Astrocyte (in vitro differentiated cells and primary cell): ENCODE measurements at places on chromosomes 6 and 20. TPM values are rescaled to one million over a fixed set of nuclear protein-coding genes. Genes with fewer than 3 reads are reported as not detected.

The KHDC1L gene
- not detected in 2 replicates for total RNA-seq

The STX16 gene
- total RNA-seq: 54.3 and 59.3 TPM in 2 replicates

The PI16 gene
- total RNA-seq: not detected in 2 replicates

The SIM1 gene
- total RNA-seq: not detected in 2 replicates

The ZBP1 gene
- not detected in 2 replicates for total RNA-seq

The CD83 gene
- 1.6 and 1.8 TPM in 2 replicates for total RNA-seq

The C6orf15 gene
- 4.6 and 6.4 TPM in 2 replicates for total RNA-seq

The IL20RA gene
- 0.07 and 0.17 TPM in 2 replicates for total RNA-seq

The HSPA12B gene
- not detected in 2 replicates for total RNA-seq

The SLC9A8 gene
- 6.2 and 6.9 TPM in 2 replicates for total RNA-seq

The SIGLEC1 gene
- total RNA-seq: not detected in 2 replicates

The PRPF6 gene
- 52.3 and 52.6 TPM in 2 replicates for total RNA-seq

The KCNK16 gene
- not detected in 2 replicates for total RNA-seq

The MUC21 gene
- not detected in 2 replicates for total RNA-seq

The C6orf141 gene
- 0.55 and 4.6 TPM in 2 replicates for total RNA-seq

The PTGIS gene
- total RNA-seq: 1.9 and 3.1 TPM in 2 replicates

The IL17F gene
- total RNA-seq: not detected in 2 replicates

The SSR1 gene
- total RNA-seq: 289 and 310 TPM in 2 replicates

The ABHD16A gene
- total RNA-seq: 34.3 and 38.3 TPM in 2 replicates

The ZFP57 gene
- 0.36 and 0.50 TPM in 2 replicates for total RNA-seq

The TFAP2D gene
- not detected in 2 replicates for total RNA-seq

The DUSP15 gene
- 1.2 and 3.1 TPM in 2 replicates for total RNA-seq

The ID1 gene
- 73.7 and 76.7 TPM in 2 replicates for total RNA-seq

The ZSCAN23 gene
- 3.0 and 4.8 TPM in 2 replicates for total RNA-seq

The LHFPL5 gene
- total RNA-seq: not detected in 2 replicates

The NCOA3 gene
- 30.5 and 31.0 TPM in 2 replicates for total RNA-seq

The PLG gene
- 0.16 TPM in 1 of 2 replicates, not detected in the other for total RNA-seq

The COL9A3 gene
- 43.0 and 54.3 TPM in 2 replicates for total RNA-seq

The TNFRSF21 gene
- total RNA-seq: 214 and 244 TPM in 2 replicates

The DACT2 gene
- 0.20 TPM in 1 of 2 replicates, not detected in the other for total RNA-seq

The TRAPPC3L gene
- total RNA-seq: not detected in 2 replicates

The MAK gene
- total RNA-seq: 0.05 TPM in 1 of 2 replicates, not detected in the other

The EFCAB8 gene
- total RNA-seq: 0.41 and 0.65 TPM in 2 replicates

The PPP1R16B gene
- total RNA-seq: 0.41 and 0.68 TPM in 2 replicates

The DDO gene
- total RNA-seq: not detected in 2 replicates

The LTA gene
- total RNA-seq: not detected in 2 replicates

The PGC gene
- total RNA-seq: not detected in 2 replicates

The HFE gene
- total RNA-seq: 5.7 and 7.7 TPM in 2 replicates

The RAB44 gene
- 0.14 and 0.16 TPM in 2 replicates for total RNA-seq

The EPHA7 gene
- total RNA-seq: 0.55 and 0.82 TPM in 2 replicates

The MRPS26 gene
- total RNA-seq: 27.3 and 29.0 TPM in 2 replicates

The WTAP gene
- 84.7 and 93.8 TPM in 2 replicates for total RNA-seq

The ADGRF4 gene
- total RNA-seq: 1.2 and 1.4 TPM in 2 replicates

The DIDO1 gene
- total RNA-seq: 39.0 and 39.2 TPM in 2 replicates
